Fibroblast of skin of abdomen (primary cell): ENCODE measurements at places on chromosomes 2 and 18.
A peak's percentile ranks its signal among the peaks of the same experiment; 100 is the strongest.

DNA sequence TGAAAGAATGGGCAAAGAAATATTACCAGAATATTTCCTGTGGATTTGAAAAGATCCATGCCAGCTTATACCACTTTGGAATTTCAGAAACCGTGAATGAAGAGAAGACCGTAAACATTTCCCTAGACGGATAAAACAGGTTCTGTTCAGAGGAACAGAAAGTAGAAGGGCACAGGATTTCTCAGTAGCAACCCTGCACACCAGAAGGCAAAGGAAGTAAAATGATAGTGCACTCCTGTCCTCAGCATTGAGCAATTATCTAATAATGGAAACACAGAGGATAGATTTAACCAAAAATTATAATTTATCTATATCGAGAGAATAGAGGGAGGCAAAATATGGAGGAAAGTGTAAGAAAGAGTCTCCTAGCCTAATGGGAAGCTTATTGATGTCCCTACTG lies 87.0 kb upstream of the ITGA6 start:
- DNase-seq: no peak

- no peak for DNase-seq
Observed at GRCh38 chr2:56813490-56813889, 629.7 kb downstream of the CCDC85A start.

DNA sequence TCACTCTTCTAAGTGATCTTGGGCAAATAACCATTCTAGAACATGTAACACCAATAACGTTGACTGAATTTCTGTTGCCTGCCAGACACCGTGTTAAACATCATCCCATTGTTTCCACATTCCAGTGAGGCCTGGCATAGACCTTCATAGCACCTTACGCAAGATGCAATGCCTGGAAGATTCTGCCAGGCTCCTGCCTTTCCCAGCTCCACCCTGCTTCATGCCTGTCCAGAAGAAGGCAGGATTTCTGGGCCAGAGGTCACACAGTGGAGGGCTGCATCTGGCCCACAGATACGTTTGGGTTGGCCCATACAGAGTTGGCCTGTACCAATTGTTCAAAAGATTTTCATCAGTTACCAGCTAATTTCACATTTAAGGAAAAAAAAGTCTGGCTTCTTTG lies 46.3 kb downstream of the EN1 start:
- no peak for DNase-seq

GRCh38 chr18:1760901-1761300 lies 810.4 kb downstream of the METTL4 start:
- DNase-seq: peak; percentile 9

GRCh38 chr2:105775809-105776559 lies 31.3 kb downstream of the NCK2 start:
- no peak for DNase-seq

DNA sequence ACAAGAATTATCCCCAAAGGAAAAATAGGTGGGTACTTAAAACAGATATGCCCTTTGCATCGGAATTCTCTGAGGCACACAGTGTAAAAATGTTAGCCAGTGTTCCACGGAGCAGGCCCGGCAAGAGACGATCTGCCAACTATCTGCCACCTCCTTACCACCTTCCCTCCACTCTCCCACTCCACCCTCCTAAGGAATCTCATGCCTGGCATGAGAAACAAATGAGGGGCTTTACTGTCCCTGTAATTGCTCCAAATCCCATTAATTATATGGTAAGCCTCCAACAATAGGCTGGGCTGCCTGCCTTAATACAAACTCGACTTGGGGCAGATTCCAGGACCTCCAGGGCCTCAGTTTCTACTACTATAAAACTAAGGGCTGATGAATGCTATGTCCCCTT lies 102.3 kb downstream of the ZBTB7C start:
- DNase-seq: no peak

DNA sequence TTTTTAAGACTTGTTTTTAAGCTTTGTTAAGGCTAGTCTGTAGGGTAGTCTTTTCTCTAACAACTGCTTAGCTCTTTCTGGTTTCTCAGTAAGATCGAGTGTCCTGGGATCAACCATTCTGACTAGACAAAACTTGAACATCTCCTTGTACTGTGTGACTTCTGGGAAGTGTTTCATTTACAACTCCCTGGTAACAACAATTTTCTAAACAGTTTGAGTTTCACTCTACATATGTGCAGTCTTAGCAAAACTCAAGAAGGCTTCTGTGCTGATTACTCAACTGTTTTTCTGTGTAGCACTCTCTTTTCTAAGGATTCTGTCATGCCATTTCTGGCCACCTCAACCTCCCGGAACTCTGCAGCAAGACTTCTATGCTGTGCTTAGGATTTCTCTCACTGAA lies 204.5 kb downstream of the KIAA1328 start:
- DNase-seq: no peak

DNA sequence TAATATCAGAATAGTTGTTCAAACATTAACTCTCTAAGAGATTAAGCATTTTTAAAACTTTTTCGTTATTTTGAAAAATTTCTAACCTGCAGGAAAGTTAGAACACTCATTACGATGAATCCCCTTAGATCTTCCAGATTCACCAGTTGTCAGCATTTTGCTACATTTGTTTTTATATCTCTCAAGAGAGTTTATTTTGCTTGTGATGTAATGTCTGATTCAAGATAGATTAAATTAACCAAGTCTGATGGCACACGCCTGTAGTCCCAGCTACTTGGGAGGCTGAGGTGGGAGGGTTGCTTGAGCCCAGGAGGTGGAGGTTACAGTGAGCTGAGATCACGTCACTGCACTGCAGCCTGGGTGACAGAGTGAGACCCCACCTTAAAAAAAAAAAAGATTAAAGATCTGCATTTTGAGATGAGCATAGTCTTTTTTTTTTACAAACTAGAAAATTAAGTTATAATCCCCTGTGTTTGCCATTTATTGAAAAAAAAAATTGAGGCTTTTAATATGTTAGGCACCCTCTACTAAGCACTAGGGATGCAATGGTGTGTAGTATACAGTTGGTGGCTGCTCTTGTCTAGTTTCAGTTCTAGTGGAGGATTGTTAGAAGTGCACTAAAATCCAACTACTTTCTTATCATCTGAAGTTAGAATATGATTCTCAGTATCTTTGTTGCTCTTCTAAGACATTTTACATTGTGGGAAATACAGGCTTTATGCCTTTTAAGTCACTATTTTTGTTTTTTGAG lies 20.9 kb downstream of the RAB10 start:
- DNase-seq: no peak

GRCh38 chr2:100870652-100871531 lies 51.0 kb downstream of the NPAS2 start:
- DNase-seq: no peak

DNA sequence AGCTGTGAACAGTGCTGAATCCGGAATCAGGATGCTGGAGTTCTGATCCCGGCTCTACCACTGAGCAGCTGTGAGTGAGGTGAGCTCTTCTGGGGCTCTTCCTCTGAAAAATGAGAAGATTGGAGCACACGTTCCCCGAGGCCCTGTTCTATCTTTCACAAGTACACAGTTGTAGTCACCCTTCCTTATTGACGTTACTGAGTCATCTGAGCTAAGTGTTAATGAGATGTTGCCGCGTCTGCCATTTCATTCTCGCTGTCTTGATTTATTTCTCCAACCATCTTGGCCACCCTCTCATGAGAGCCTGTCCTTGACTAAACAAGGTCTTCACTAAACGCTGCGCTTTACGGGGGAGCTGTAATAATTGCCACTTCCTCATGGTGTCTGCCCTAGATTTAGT lies 31.9 kb upstream of the EFR3B start:
- no peak for DNase-seq

GRCh38 chr2:204477358-204477950 lies 67.8 kb upstream of the PARD3B start:
- DNase-seq: no peak

DNA sequence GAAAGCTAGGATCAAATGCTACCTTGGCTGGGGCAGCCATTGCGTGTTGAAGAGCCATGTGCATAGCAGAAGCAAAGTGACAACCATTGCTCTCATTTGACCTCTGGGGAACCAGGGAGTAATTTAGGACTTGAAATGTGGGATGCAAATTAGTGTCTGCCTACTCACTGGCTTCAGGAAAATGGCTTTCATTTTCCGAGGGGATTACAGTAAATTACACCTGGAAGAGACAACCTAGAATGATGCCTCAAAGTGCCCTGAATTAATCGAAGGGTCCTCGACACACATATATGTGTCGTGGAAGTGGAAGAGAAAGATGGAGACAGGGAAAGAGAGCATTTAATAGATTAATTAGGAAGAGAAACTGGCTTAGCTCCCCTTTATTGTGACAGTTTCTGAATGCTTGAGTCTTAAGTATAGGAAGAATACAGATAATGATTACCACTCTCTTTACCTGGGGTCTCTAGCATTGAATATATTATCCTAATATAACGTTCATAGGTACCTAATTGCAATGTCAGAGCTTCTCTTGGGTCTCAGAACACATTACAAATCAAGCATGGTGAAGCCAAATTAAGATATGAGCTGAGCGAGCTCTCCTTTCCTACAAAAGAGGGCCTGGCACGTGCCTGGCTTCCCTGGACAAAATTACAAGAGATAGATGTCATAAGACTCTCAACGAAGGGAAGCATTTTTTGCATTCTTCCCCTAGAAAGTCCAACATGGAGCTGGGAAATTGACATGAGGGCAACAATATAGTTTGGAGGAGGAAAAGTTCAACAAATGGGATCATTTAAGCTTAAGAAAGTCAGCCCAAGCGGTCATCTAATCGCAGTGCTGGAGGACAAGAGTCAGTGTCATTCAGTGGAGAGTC lies 59.5 kb downstream of the MYCN start:
- no peak for DNase-seq

DNA sequence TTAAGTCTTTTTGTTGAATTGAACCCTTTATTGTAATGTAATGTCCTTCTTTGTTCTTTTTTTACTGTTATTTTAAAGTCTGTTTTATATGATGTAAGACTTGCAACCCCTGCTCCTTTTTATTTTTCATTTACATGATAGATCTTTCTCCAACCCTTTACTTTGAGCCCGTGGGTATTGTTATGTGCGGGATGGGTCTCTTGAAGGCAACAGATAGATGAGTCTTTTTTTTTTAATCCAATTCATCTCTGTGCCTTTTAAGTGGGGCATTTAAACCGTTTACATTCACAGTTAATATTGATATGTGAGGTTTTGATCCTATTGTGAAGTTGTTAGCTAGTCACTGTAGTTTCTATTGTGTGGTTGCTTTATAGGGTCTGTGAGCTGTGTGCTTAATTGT lies 120.6 kb downstream of the NCOA1 start:
- DNase-seq: no peak

DNA sequence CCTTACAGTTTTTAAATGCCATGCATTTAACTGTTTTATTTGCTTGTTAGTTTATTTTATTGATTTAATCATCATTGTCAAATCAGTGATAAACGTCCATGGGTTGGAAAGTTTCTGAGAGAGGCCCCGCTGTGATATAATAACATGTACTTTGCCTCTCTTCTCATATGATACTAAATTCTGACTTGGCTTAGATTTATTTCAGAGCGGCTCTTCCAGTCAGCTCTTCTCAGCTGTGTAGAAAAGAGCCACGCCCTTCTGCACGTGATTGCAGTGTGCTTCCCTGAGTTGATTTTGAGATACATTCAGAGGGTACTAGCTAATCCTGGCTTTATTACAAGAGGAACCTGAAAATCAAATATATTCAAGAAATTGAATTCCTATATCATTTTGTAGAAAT lies 218.6 kb downstream of the KCNE4 start:
- no peak for DNase-seq

- no peak for DNase-seq
Observed at GRCh38 chr2:102190430-102191107, 3.7 kb downstream of the IL1RL2 start.

DNA sequence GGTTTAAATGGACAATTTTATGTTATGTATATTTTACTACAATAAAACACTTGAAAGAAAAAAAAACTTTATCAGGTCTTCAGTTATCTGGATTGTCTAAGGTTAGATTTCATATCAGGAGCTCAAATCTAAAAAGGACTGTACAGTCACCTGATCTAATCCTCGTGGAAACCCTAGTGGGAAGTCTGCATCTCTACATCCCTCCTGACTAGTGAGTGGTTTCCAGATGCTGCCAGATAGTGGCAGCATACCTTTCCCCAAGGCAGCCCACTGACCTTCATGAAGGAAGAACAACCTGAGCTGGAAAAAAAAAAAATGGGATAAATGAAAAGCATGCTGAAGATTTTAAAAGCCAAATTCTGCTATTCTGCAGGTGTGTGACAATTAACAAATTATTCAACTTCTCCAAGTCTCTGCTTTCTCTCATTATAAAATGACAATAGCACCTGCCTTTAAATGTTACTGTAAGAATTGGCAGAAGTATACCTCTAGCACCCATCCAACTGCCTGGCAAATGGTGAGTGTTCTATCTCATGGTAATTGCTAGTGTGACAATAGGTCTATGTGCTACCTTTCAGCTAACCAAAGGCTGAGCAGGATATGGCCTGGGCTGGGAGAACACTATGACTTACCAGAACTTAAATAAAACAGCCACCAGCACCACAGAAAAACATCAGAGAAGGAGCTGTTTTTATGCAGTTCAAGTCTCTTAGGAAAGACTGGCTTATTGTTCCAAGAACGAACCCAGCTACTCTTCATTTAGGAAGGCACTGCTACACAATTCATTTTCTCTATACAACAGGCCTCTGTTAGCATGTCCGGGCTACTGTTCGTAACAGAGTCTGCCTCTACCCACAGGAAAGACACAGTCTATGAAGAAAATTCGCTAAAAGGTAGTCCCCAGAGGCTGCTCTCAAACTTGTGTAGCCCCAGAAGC lies 8.6 kb downstream of the CLASP1 start:
- DNase-seq: no peak

DNA sequence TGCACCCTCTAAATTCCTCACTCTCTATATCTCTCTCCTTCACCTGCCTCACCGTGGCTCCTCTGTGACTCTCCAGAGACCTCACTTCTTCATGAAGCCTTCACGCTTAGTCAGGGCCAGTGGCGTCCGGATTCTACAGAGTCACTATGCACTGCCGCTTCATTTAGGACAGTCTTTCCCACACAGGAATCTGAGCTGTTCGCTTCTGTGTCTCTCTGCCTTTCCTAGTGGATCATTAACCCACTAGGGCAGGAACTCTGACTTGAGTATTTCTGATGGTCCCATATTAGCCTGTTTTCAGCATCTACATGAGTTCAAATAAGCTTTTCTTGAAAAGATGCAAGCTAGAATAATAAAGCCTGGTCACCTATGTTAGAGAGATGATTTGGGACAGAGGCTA lies 180.2 kb upstream of the DOK6 start:
- DNase-seq: no peak

GRCh38 chr2:152611458-152612231 lies 105.6 kb downstream of the PRPF40A start:
- DNase-seq: peak; percentile 84
